ENCODE measurements at places on chromosomes 5 and 9.

DNA sequence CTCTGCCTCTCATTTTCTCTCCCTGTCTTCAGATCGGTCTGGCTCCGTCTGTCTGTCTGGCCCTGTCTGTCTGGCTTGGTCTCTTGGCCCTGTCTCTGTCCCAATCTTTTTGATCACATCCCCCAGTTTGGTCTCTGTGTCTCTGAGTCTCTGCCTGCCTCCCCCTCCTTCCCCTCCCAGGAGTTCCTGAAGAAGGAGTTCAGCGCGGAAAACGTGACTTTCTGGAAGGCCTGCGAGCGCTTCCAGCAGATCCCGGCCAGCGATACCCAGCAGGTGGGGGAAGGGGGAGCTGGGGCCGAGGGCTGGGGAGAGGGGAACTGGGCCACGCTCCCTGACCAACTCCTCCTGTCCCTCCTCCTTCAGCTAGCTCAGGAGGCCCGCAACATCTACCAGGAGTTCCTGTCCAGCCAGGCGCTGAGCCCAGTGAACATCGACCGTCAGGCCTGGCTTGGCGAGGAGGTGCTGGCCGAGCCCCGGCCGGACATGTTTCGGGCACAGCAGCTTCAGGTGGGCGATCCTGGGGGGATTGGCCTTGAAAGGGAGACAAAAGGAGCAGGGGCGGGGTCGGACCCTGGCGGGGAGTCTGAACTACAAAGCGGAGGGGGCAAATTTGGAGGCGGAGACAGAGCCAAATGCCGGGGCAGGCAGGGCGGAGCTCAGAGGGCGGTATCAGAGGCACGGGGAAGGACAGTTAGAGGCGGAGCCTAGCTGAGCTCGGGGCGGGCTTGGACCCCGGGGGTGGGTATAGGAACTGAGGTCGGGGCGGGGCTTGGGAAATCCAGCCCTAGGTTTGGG, 9.0 kb downstream of the RGS14 start:
- DNase-seq = no peak

GRCh38 chr5:148374690-148375360, 8.9 kb upstream of the FBXO38 start:
- DNase-seq = no peak

DNA sequence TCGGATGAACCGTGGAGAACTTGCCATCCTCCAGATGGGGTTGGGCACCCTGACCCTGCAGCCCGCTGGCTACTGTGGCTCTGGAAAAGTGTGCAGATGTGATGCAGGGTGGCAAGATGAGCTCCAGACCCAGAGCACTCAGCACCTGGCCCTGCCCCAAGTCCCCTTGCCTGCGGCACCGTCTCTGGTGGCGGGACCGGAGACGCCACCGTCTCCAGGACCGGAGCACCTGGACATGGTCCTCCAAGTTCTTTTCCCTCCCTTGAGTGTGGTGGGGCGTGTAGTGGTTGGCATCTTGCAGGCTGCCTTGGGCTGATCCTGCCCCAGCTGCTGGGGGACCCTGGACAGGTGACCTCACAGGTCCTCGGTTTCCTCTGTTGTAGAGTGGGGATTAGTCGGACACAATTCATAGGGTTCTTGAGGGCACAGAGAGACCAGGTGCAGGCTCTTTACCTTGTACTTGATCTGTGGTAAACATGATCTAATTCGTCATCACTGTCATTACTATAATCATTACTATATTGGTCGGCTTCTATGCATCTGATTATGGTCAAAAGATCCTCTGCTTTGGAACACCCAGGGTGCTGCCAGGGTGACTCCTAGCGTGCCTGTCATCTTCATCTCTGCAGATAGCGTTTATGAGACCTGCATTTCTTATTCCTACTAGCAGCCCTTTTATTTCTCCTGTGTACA, 83.5 kb downstream of the COL5A1 start:
- no peak for DNase-seq

- DNase-seq = no peak
Observed at GRCh38 chr9:99142275-99142674, 37.4 kb downstream of the TGFBR1 start.

GRCh38 chr5:53311681-53312080, 168.7 kb upstream of the FST start:
- DNase-seq = no peak

- no peak for DNase-seq
Observed at GRCh38 chr5:169242849-169243186, 58.1 kb downstream of the SLIT3 start.

GRCh38 chr5:91141642-91142041, 241.5 kb downstream of the ARRDC3 start:
- no peak for DNase-seq

DNA sequence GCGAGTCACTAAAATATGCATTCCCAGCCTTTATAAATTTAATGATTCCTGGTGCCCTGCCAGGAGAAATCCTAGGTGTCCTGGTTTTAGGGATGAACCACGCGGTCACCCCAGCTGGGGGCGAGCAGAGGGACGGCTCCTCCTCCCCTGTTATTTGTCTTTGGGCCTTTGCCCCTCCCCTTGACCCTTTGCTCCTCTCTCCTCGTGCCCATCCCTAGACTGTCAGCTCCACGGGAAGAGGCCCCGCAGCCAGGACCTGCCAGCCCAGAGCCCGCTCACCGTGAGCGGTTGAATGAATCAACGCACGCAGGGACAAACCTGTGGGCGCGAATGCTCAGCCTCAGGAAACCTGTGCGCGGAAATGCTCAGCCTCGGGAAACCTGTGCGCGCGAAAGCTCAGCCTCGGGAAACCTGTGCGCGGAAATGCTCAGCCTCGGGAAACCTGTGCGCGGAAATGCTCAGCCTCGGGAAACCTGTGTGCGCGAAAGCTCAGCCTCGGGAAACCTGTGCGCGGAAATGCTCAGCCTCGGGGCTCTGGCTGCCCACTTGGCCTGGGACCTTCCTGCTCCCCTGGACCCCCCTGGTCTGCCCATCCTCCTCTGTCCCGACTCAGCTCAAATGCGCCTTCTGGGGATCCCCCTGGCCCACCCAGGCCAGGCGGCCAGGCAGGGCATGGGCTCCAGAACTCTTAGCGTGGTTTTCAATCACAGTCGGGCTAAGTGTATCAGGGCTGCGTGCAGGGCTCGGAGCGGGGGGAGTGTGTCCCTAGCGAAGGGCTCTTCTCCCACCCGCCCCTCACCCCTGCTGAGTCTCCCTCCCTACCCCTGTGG, 140.5 kb upstream of the COL5A1 start:
- no peak for DNase-seq

Measured in GM12891 (cell line).